ENCODE measurements at places on chromosomes 16 and 17. TPM values are rescaled to one million over a fixed set of nuclear protein-coding genes. Genes with fewer than 3 reads are reported as not detected.

The LRRC46 gene
- not detected for total RNA-seq

The CARD14 gene
- not detected for total RNA-seq

The CMIP gene
- 11.0 TPM for total RNA-seq

The PRSS33 gene
- not detected for total RNA-seq

The PMP22 gene
- total RNA-seq, result 350 TPM

The INCA1 gene
- 0.36 TPM for total RNA-seq

DNA sequence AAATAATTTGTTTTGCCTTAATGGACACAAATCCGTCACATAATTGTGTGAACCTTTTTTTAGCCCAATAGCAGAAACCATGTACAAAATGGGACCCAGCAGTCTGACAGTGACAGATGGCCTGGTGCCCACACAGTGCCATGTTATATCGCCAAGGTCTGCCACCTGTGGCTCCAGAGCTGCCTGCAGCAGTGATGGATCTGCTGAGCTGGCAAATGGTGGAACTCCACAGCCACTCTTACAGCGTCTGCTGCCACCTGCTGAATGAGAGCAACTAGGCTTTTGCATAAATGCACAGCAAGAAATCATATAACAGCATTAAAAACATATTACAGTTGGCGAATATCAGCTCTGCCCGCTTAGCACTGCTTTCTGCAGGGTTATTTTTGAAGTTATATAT, 59.4 kb downstream of the NUP93 start:
- H3K36me3 ChIP-seq, result no peaks in the 10 kb centered on the region
- H3K4me1 ChIP-seq, result no peaks in the 10 kb centered on the region
- H3K27ac ChIP-seq, result no peak overlapping the region
- DNase-seq, result no peak
- H3K4me3 ChIP-seq, result no peak overlapping the region

GRCh38 chr17:33583518-33584417, 290.7 kb upstream of the ASIC2 start:
- no peak overlapping the region for H3K27ac ChIP-seq
- H3K27me3 ChIP-seq, result no peaks in the 10 kb centered on the region
- no peaks in the 10 kb centered on the region for H3K36me3 ChIP-seq
- H3K4me1 ChIP-seq, result no peaks in the 10 kb centered on the region
- DNase-seq, result no peak
- no peak overlapping the region for H3K4me3 ChIP-seq

- peak overlapping the region; percentile 69 for H3K27ac ChIP-seq
- no peaks in the 10 kb centered on the region for H3K36me3 ChIP-seq
- H3K4me1 ChIP-seq, result peaks cover 26% of the 10 kb centered on the region
- no peaks in the 10 kb centered on the region for H3K27me3 ChIP-seq
- peak overlapping the region; percentile 45 for H3K4me3 ChIP-seq
- no peak for DNase-seq
Measured at GRCh38 chr17:18224387-18225120, 881 bp upstream of the LLGL1 start.

GRCh38 chr17:83132251-83133081, 53.1 kb downstream of the METRNL start:
- H3K27me3 ChIP-seq, result peaks cover 2% of the 10 kb centered on the region
- H3K4me3 ChIP-seq, result no peak overlapping the region
- H3K36me3 ChIP-seq, result no peaks in the 10 kb centered on the region
- DNase-seq, result peak; percentile 56
- no peak overlapping the region for H3K27ac ChIP-seq
- no peaks in the 10 kb centered on the region for H3K4me1 ChIP-seq

DNA sequence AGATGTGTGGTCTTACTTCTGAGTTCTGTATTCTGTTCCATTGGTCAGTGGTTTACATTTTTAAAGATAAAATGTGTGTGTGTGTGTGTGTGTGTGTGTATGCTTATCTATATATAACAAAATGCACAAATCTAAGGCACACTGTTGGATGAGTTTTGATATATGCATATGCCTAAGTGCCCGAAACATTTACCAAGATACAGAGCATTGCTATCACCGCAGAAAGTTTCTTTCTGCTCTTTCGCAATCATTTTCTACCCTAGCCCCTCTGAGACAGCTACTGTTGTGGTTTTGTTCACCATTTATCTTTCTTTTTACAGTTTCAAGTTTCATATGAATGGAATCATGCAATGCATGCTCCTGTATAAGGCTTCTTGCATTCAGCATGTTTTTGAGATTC, 97.0 kb downstream of the MRTFB start:
- DNase-seq, result no peak
- no peaks in the 10 kb centered on the region for H3K4me1 ChIP-seq
- no peaks in the 10 kb centered on the region for H3K27me3 ChIP-seq
- no peaks in the 10 kb centered on the region for H3K36me3 ChIP-seq

GRCh38 chr17:21089145-21089544, 37.6 kb upstream of the DHRS7B start:
- H3K4me1 ChIP-seq, result no peaks in the 10 kb centered on the region
- no peaks in the 10 kb centered on the region for H3K27me3 ChIP-seq
- H3K27ac ChIP-seq, result no peak overlapping the region
- no peak overlapping the region for H3K4me3 ChIP-seq

- H3K27me3 ChIP-seq, result no peaks in the 10 kb centered on the region
- H3K27ac ChIP-seq, result peak overlapping the region; percentile 33
- no peaks in the 10 kb centered on the region for H3K36me3 ChIP-seq
- H3K4me1 ChIP-seq, result peaks cover 41% of the 10 kb centered on the region
Measured at GRCh38 chr17:68441070-68441770, 16.1 kb downstream of the WIPI1 start.

DNA sequence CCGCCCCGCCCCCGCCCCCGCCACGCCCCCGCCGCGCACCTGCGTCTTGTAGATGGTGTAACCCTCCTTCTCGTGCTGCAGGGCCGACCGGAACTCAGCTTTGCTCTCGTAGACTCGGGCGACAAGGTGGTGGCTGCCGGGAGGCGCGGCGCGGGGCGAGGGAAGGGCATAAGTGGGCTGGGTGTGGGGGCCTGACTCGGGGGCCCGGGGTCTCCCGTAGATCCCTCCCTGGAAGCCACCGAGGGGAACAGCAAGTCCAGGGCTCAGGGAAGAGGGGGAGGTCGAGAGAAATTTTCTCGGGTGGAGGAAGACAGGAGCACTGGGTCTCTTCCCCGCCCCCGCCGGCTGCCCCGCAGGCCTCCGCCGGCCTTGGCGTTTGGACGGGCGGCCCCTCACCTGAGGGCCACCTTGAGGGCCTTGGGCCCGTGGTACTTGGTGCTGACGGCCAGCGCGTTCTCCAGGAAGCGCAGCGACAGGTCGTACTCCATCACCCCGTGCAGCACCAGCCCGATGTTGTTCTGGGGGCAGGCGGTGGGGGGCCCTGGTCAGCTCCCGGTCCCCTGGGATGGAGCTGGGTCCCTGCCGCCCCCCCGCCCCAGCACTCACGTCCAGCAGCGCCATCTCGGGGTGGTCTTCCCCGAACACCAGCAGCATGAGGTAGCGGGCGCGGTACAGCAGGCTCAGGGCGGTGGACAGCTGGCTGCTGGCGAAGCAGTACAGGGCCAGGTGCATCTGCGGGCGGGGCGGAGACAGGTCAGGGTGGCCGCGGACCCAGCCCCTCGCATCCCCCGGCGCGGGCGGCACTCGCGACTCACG, 19.4 kb downstream of the CLUH start:
- peak; percentile 64 for DNase-seq
- peaks cover 51% of the 10 kb centered on the region for H3K36me3 ChIP-seq
- H3K27me3 ChIP-seq, result no peaks in the 10 kb centered on the region
- H3K4me3 ChIP-seq, result no peak overlapping the region

DNA sequence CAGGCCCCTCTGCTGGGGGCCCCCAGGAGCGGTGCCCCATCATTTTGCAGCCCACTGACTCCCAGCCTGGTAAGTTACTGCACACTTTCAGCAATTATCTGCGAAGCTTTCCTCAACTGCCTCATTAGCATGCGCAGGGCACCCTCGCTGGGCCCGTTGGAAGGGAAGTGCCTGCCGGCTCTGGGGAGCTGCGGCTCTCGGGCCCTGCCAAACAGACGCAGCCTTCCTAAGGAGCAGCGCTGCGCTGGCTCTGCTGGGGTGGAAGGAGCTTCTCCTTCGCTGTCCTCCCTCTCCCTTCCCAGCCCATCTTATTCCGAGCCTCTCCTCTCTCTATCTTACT, 71.0 kb downstream of the RBBP6 start:
- DNase-seq, result no peak
- H3K36me3 ChIP-seq, result no peaks in the 10 kb centered on the region
- no peaks in the 10 kb centered on the region for H3K27me3 ChIP-seq
- H3K4me1 ChIP-seq, result no peaks in the 10 kb centered on the region

DNA sequence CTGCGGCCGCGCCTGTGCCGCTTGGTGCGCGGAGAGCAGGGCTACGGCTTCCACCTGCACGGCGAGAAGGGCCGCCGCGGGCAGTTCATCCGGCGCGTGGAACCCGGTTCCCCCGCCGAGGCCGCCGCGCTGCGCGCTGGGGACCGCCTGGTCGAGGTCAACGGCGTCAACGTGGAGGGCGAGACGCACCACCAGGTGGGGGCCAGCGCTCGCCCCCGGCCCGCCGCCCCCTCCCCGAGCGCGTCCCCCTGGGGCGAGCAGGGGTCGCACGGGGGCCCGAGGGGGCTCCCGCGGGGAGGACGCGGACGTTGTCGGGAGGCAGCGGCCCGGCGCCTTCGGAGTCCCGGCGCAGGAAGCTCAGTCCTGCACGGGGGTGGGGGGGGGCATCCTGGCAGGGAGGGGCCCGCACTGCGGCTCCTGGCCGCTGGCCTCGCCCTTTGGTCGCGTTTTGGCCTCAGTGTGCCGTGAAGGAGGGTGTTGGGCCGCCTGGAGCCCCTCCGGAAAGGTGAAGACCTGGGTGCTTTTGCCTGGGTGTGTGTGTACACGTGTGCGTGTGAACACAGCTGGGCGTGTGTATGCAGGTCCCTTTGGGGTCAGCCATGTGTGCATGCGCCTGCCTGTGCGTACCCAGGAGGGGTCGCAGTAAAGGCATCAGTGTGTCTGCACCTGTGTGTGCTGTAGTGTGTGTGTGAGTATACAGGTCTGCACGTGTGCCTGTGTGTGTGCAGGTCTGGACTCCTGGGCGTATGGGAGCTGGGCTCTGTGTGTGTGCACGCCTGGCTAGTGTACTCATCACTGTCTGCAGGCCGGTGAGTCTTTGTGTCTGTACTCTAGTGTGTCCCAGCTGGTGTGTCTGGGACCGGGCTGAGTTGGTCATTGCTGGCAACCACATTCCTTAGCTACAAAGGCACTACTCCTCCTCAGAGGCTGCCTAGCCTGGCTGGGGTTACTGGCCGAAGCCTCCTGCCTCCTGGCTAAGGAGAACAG, 615 bp downstream of the NHERF2 start:
- H3K27me3 ChIP-seq, result no peaks in the 10 kb centered on the region
- H3K4me1 ChIP-seq, result peaks cover 4% of the 10 kb centered on the region
- no peak for DNase-seq

- H3K4me1 ChIP-seq, result peaks cover 50% of the 10 kb centered on the region
- DNase-seq, result peak; percentile 69
- H3K36me3 ChIP-seq, result peaks cover 48% of the 10 kb centered on the region
- no peak overlapping the region for H3K4me3 ChIP-seq
- H3K27ac ChIP-seq, result peak overlapping the region; percentile 100
- no peaks in the 10 kb centered on the region for H3K27me3 ChIP-seq
Measured at GRCh38 chr17:75846692-75847613, 2.7 kb upstream of the UNC13D start.

GRCh38 chr17:31629696-31630470, 229.2 kb downstream of the COPRS start:
- no peak for DNase-seq
- no peak overlapping the region for H3K4me3 ChIP-seq
- H3K36me3 ChIP-seq, result no peaks in the 10 kb centered on the region
- no peaks in the 10 kb centered on the region for H3K27me3 ChIP-seq
- H3K27ac ChIP-seq, result no peak overlapping the region

DNA sequence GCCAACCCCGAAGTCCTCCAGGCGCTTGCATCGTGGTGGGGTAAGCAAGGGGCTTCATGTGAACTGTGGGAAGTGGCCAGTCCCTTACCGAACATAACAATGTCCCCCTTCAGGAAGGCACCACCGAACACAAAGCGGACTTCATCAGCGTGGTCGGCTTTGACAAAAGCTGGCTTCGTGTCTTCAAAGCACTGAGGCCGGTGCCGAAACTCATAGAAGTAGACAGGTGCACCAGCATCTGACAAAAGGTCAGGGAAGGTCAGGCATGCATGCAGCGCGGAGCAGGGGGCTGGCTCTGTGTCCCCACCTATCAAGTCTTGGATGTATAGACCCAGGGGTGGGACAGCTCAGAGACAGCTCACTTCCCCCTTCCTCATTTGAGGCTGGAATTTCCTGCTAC, 16.6 kb upstream of the CES1 start:
- H3K27ac ChIP-seq, result no peak overlapping the region
- H3K4me1 ChIP-seq, result no peaks in the 10 kb centered on the region
- no peaks in the 10 kb centered on the region for H3K27me3 ChIP-seq
- H3K36me3 ChIP-seq, result no peaks in the 10 kb centered on the region

- no peak for DNase-seq
- H3K36me3 ChIP-seq, result no peaks in the 10 kb centered on the region
- H3K27ac ChIP-seq, result peak overlapping the region; percentile 87
- H3K4me3 ChIP-seq, result peak overlapping the region; percentile 86
- peaks cover 15% of the 10 kb centered on the region for H3K4me1 ChIP-seq
- no peaks in the 10 kb centered on the region for H3K27me3 ChIP-seq
Measured at GRCh38 chr17:69326377-69327059, 415 bp downstream of the ABCA5 start.

DNA sequence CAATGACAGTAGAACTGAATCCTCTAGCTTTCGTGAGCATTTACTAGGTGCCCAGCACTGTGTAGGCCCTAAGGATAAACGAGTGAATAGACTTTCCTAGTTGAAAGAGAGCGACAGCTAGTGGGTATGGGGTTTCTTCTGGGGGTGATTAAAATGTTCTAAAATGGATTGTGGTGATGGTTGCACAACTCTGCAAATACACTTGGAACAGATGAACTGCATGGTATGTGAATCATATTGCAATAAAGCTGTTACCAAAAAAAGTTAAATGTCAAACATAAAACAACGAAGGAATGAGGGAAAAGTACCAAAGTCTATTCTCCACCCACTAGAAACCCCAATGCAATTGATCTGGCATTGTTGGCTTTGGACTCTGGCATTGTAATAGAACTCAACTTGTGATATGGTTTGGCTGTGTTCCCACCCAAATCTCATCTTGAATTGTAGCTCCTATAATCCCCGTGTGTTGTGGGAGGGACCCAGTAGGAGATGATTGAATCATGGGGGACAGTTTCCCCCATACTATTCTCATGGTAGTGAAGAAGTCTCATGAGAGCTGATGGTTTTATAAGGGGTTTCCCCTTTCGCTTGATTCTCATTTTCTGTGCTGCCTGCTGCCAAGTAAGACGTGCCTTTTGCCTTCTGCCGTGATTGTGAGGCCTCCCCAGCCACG, 70.5 kb downstream of the MARF1 start:
- no peak overlapping the region for H3K27ac ChIP-seq
- no peaks in the 10 kb centered on the region for H3K27me3 ChIP-seq
- no peak for DNase-seq
- H3K36me3 ChIP-seq, result peaks cover 10% of the 10 kb centered on the region

DNA sequence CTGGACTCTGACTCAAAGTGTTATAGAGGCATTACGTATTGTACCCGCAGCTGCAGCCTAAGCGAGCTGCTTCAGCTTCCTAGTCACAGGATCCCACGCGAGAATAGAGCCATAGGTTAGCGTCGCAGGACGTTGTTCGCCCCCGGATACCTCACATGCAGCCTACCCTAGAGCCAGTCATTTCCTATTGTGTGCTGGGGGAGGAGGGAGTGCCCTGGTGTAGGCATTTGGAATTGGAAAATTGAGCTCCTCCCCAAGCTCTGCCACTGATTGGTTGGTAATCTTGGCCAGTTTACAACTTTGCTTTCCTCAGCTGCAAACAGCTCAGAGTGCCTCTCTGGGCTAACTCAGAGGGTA, 530 bp downstream of the NAA60 start:
- H3K36me3 ChIP-seq, result peaks cover 6% of the 10 kb centered on the region
- H3K27me3 ChIP-seq, result no peaks in the 10 kb centered on the region
- H3K27ac ChIP-seq, result peak overlapping the region; percentile 79
- no peaks in the 10 kb centered on the region for H3K4me1 ChIP-seq
